ENCODE measurements at places on chromosomes 4 and X. TPM values are rescaled to one million over a fixed set of nuclear protein-coding genes. Genes with fewer than 3 reads are reported as not detected.

The ATP1B4 gene
- 0.05 TPM for polyA plus RNA-seq

- no peak for DNase-seq
Measured at GRCh38 chr4:83221897-83222441, 62.6 kb downstream of the COQ2 start.

GRCh38 chr4:122539861-122540465 lies 80.9 kb downstream of the IL21 start:
- DNase-seq = no peak

GRCh38 chrX:39755143-39756032 lies 342.4 kb downstream of the BCOR start:
- no peak for DNase-seq

The MID2 gene
- 11.6 TPM for polyA plus RNA-seq

Data from left kidney (tissue), 8 donors.